ENCODE measurements at places on chromosomes 12 and 14.

- H3K36me3 ChIP-seq, result no peaks in the 10 kb centered on the region
- H3K27ac ChIP-seq, result peak overlapping the region; percentile 74
- no peaks in the 10 kb centered on the region for H3K27me3 ChIP-seq
- peak; percentile 64 for DNase-seq
Observed at GRCh38 chr14:31243860-31244259, 36.3 kb upstream of the HECTD1 start.

DNA sequence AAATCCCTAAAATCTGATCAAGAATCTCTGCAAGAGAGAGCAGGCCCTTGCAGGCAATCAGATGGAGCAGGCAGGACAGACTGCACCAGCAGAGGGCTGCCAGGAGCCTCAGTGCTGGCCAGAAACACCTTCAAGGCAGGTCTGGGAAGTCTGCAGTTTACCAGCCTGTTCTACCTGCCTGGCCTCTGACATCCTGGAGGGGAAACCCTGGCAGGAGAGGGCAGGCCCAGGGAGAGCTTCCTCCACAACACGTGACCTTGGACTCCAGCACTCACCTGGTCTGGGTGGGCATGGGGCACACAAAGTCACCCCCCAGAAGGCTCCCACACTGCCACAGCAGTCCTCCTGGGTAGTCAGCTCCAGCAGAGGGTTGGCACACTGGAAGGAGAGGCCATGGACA lies 56.0 kb downstream of the ISCA2 start:
- H3K4me3 ChIP-seq, result no peak overlapping the region
- peaks cover 23% of the 10 kb centered on the region for H3K4me1 ChIP-seq
- no peak overlapping the region for H3K27ac ChIP-seq
- peaks cover 6% of the 10 kb centered on the region for H3K36me3 ChIP-seq

- H3K27ac ChIP-seq, result no peak overlapping the region
- H3K4me3 ChIP-seq, result no peak overlapping the region
- H3K4me1 ChIP-seq, result peaks cover 65% of the 10 kb centered on the region
- no peaks in the 10 kb centered on the region for H3K27me3 ChIP-seq
Observed at GRCh38 chr14:75439989-75440388, 12.2 kb downstream of the JDP2 start.

GRCh38 chr12:49636979-49637755 lies 13.8 kb downstream of the PRPF40B start:
- H3K4me1 ChIP-seq, result peaks cover 9% of the 10 kb centered on the region
- peak; percentile 86 for DNase-seq
- no peak overlapping the region for H3K4me3 ChIP-seq

- no peak overlapping the region for H3K27ac ChIP-seq
- H3K27me3 ChIP-seq, result peaks cover 49% of the 10 kb centered on the region
- no peak for DNase-seq
- H3K36me3 ChIP-seq, result no peaks in the 10 kb centered on the region
- no peak overlapping the region for H3K4me3 ChIP-seq
Observed at GRCh38 chr12:112682586-112682985, 109.0 kb upstream of the RPH3A start.

DNA sequence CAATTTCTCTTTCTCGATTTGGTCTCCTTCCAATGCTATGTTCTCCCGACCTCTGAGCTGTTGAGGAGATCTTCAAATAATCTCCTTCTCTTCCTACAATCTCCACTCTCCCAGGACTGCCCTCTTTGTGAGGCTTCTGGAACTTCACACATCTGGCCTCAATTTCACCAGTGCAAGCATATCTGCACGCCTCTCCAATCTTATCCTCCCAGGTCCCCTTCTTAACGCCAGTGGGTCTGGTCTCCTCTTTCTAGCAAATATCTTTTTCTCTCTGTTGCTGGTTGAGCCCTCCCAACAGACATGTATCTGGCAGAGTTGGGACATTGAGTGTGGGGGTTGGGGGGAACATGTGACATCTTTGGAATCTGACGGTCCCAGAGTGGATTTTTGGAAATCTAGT lies 17.9 kb downstream of the RTL1 start:
- peak; percentile 51 for DNase-seq
- no peaks in the 10 kb centered on the region for H3K36me3 ChIP-seq
- no peaks in the 10 kb centered on the region for H3K4me1 ChIP-seq
- no peak overlapping the region for H3K27ac ChIP-seq
- peaks cover 14% of the 10 kb centered on the region for H3K27me3 ChIP-seq

GRCh38 chr12:91224401-91224800 lies 41.8 kb upstream of the DCN start:
- no peak overlapping the region for H3K4me3 ChIP-seq
- H3K27ac ChIP-seq, result no peak overlapping the region
- DNase-seq, result no peak
- no peaks in the 10 kb centered on the region for H3K36me3 ChIP-seq

DNA sequence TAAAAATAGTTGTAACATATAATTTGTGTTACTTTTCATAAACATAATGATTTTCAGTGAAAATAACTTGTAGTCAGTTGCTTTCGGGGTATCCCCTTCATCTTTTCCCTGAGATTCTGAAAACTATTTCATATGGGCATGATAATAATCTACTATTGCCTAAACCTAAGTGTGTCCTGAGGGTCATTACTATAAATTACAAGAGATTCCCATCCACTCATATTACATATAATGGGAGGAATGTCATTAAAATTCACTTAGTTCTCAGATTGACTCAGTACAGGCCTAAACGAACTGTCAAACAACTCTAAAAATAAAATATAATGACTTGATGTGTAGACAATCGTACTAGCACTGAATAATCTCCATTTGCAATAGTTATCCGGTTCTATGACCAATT lies 72.7 kb downstream of the PTPRR start:
- no peaks in the 10 kb centered on the region for H3K4me1 ChIP-seq
- H3K4me3 ChIP-seq, result no peak overlapping the region
- H3K36me3 ChIP-seq, result no peaks in the 10 kb centered on the region
- DNase-seq, result no peak
